ENCODE measurements at places on chromosomes 7 and 10. TPM values are rescaled to one million over a fixed set of nuclear protein-coding genes. Genes with fewer than 3 reads are reported as not detected.

The CALHM1 gene
- total RNA-seq, result not detected

The CRYGN gene
- not detected for total RNA-seq

The PI4K2A gene
- 21.3 TPM for total RNA-seq

The CYP3A7 gene
- not detected for total RNA-seq

The TACC2 gene
- 20.6 TPM for total RNA-seq

The PRLHR gene
- total RNA-seq, result not detected

The BMPER gene
- 0.37 TPM for total RNA-seq

The GIMAP8 gene
- total RNA-seq, result not detected

The KAT6B gene
- total RNA-seq, result 17.0 TPM

The HMX3 gene
- total RNA-seq, result 3.5 TPM

The IDI2 gene
- total RNA-seq, result not detected

The TMEM229A gene
- total RNA-seq, result not detected

The CPSF4 gene
- total RNA-seq, result 58.6 TPM

The PIK3CG gene
- 0.30 TPM for total RNA-seq

The PLCE1 gene
- 4.4 TPM for total RNA-seq

The ODAD2 gene
- 1.8 TPM for total RNA-seq

The EPHA1 gene
- 0.04 TPM for total RNA-seq

The CNNM1 gene
- total RNA-seq, result not detected

The NUTM2D gene
- total RNA-seq, result 1.7 TPM

The GDF2 gene
- total RNA-seq, result not detected

The MYOF gene
- 142 TPM for total RNA-seq

The PON3 gene
- not detected for total RNA-seq

The GIMAP7 gene
- total RNA-seq, result not detected

The RNLS gene
- total RNA-seq, result not detected

The ABCB4 gene
- 3.1 TPM for total RNA-seq
